ENCODE measurements at places on chromosomes 5 and 9.

GRCh38 chr9:109907810-109908458 is 127.9 kb downstream of the PALM2AKAP2 start:
- no peak for DNase-seq

DNA sequence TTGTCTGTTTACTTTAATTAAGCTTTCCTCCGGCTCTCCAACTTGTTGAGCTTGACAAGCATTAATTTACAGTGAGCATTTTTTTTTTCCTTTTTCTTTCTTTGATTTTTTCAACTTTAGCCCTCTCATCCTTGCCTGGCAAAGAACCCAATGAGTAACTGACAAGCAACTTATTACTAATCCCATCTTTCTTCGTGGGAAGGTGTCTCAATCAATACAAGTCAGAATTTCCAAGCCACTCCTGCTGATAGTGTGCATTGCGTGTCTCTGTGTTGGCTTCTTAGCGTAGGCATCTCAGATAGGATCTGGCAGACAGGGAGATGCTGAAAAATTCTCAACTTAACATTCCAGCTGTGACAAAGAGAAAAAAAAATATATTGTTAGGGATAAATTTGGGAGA is 527.7 kb upstream of the WWC1 start:
- no peak for DNase-seq

GRCh38 chr9:76394960-76395252 is 680 bp upstream of the RFK start:
- no peak for DNase-seq

GRCh38 chr9:101639311-101639710 is 44.5 kb upstream of the PPP3R2 start:
- no peak for DNase-seq

GRCh38 chr5:108556441-108557145 is 174.7 kb upstream of the FBXL17 start:
- DNase-seq: no peak

DNA sequence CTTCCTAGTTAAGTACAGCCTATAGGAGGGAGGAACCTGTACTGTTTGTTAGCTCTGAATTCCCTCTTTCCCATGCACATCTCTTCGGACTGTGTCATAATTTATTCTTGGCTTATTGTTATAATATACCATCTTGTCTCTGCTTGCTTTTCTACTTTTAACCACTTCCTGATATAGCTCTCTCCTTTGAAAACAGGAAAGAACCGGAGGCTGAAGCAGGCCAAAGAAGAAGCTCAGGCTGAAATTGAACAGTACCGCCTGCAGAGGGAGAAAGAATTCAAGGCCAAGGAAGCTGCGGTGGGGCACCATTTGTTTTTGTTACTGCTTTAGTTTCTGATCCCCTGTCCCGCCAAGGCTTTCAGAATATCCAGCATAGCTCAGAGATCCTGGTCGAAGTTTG is 4.8 kb downstream of the ATP6V1G1 start:
- DNase-seq: no peak

- DNase-seq: no peak
These were observed 564.0 kb upstream of the KLF4 start for GRCh38 chr9:108053555-108054061.

DNA sequence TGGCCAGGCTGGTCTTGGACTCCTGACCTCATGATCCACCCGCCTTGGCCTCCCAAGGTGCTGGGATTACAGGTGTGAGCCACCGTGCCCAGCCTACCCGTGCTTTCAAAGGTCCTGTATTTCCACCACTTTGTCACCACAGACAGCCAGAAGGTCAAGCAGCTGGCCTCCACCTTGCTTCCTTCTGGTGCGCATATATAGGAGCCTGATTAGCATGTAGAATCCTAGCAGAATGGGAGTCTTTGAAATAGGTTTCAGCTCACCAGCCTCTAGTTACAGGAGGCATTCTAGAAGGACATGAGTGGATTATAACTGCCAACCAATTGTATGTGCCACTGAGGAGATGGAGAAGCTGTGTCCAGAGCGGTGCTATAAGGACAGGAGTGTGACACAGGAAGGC is 18.9 kb downstream of the POLR1E start:
- DNase-seq: no peak

DNA sequence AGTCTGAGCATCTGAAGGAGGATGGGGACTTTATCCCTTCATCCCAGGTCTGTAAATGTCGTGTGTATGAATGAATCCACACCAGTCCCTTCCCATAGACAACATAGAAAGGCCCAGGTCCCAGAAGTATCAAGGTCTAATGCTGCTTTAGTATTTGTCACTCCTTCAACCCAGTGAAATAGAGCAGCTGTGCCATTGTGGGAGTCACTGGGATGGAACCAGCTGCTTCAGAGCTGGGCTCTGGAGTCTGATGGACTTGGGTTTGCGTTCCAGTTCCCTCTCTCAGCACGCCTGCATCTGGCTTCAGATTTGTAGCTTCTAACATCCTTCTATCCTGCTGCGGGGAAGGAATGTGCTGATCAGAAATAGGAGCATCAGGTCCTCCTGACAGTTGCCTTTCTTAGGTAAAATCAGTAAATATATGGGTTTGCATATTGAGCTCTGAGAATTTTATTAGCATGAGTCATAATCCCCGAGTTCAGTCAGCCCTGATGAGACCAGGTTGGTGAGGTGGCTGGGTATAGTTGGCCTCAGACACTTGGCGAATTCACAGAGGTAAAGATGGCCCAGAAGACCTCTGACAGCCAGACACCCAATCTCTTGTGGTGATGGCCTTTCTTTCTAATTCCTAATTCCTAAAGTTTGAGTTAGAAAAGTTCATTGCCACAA is 10.1 kb downstream of the ACO1 start:
- no peak for DNase-seq

DNA sequence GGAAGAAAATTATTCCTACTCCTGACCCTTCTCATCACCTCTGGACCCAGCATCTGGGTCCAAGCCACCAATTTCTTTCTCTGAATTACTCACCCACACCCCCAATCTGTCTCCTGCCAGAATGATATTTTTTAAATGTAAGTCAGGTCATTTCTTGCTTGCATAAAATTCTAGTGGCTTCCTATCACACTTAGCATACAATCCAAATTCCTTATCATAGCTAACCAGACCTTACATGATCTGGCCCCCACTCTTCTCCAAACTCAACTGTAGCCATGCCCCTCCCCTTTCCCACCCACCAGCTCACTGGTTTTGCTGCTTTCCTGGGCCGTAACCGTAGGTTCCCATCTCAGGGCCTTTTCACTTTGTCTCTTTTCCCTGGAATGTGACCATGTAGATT is 15.2 kb downstream of the HTR4 start:
- DNase-seq: no peak

DNA sequence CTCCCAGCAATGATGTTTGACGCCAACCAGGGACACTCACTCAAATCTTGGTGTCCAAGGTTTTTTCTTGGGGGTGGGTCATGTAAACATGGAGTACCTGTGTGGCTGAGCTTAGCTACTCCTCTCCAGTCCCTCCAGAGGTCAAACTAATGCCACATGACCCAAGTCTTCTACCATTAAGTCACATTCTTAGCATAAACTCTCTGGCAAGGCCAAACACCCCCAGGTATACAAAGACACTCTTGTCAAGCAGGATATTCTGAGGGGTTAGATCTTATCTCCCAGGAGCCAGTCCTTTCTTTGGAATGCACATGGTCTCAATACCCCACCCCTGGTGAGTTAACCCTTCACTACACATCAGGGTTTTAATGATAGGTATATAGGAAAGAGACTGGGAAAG is 161.4 kb downstream of the PDZD2 start:
- no peak for DNase-seq

GRCh38 chr5:153632748-153633290 is 142.3 kb downstream of the GRIA1 start:
- no peak for DNase-seq

GRCh38 chr9:81183761-81184160 is 505.6 kb downstream of the TLE1 start:
- no peak for DNase-seq

GRCh38 chr9:21804791-21805190 is 2.4 kb downstream of the MTAP start:
- DNase-seq: no peak

DNA sequence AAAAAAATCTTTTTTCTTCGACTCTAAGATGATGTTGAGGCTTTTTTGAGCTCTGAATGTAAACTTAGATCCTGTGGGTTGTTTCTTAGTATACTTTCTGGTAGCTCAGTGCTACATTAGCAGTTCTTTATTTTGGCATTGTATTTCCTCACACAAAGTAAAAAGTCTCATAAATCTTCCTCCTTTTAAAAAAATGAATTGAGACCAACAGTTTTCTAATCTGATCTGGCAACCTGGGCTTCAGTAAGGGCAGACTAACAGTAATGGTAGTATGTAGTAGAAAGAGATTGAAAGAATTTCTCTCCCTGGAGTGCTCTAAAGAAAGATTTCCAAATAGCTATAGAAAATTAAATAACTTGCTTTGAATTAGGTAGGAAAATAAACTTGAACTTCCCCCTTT is 31.4 kb downstream of the ZCCHC7 start:
- DNase-seq: no peak

GRCh38 chr5:148205044-148205806 is 2.4 kb downstream of the SPINK6 start:
- DNase-seq: no peak

Measured in stimulated activated CD8-positive, alpha-beta memory T cell treated with anti-CD3 and anti-CD28 coated beads, Interleukin-4, amount 100 ng/mL, for 1 hour (primary cell).